Astrocyte of the spinal cord (primary cell): ENCODE measurements at places on chromosomes 2 and 18.

- no peak for DNase-seq
These were observed 35.0 kb downstream of the SLC3A1 start for GRCh38 chr2:44310287-44310686.

DNA sequence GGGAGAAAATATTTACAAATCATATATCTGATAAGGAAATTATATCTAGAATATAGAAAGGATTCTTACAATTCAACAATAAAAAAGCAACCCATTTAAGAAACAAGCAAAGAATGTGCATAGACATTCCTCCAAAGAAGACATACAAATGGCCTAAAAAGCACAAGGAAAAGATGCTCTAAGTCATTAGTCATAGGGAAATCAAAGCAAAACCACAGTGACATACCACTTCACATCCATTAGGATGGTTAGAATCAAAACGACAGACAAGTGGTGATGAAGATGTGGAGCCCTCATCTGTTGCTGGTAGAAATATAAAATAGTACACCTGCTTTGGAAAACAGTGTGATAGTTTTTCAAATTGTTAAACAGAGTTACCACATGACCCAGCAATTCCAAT lies 48.2 kb downstream of the MAPRE2 start:
- DNase-seq = no peak

GRCh38 chr18:62128157-62128556 lies 58.7 kb downstream of the PIGN start:
- DNase-seq = peak; percentile 58

GRCh38 chr2:197090742-197091367 lies 164.3 kb upstream of the PGAP1 start:
- DNase-seq = no peak

- DNase-seq = no peak
These were observed 25.2 kb downstream of the AAK1 start for GRCh38 chr2:69618362-69618761.

GRCh38 chr2:219060821-219061791 lies at the start of gene IHH:
Gene IHH, minus strand, starts transcription at chr2:219060921. Its CDS starts 454 bp downstream, at chr2:219060467.
- DNase-seq = no peak

DNA sequence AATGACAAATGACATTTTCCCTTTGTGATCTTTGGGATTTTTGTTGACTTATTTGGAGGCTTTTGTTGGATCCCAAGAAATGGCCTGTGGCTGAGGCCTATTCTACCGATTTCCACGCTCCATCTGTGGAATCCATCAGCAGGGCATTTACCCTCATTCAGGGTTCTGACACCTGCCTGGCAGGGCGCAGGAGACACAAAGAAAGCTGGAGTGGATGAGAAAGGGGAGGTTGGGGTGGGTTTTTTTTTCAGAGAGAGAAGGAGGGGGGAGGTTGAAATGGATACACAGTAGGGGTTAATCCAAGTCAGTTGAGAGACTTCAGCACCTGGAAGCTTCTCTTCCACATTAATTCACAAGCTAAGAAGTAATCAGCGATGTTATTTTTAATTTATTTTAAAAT lies 59.7 kb downstream of the PAX3 start:
- DNase-seq = no peak

- DNase-seq = no peak
These were observed 49.8 kb downstream of the ALK start for GRCh38 chr2:29871541-29871940.

- DNase-seq = no peak
These were observed 269.8 kb downstream of the GLI2 start for GRCh38 chr2:121005453-121005852.

DNA sequence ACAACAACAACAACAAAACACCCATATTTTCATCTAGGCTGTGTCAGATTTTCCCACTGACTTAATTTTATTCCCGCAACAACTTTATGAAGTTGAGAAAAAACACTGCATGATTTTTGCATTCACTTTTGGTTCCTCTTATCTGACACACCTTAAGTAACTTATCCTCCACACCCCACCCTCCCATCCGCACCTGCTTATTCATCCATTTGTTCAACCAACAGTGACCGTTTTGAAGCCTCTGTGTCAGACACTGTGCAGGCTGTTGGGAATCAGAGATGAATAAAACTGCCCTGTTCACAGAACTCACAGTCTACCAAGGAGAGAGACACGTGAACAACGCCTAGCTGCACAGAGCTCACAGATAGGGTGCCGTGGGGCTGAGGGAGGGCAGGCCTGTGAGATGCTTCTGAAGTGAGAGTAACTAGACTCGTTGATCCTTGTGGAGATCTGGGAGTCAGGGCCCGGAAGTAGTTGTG lies 7.4 kb downstream of the CNNM4 start:
- no peak for DNase-seq

- no peak for DNase-seq
These were observed 178.5 kb downstream of the PDE1A start for GRCh38 chr2:182248362-182248761.

- DNase-seq = no peak
These were observed 27.1 kb downstream of the PCARE start for GRCh38 chr2:29047083-29047845.

GRCh38 chr18:34649080-34649479 lies 61.0 kb upstream of the DTNA start:
- no peak for DNase-seq

- no peak for DNase-seq
These were observed 12.4 kb upstream of the UPP2 start for GRCh38 chr2:158089322-158089721.

GRCh38 chr18:62131301-62131909 lies 55.5 kb downstream of the PIGN start:
- peak; percentile 65 for DNase-seq

- no peak for DNase-seq
These were observed 76.0 kb downstream of the CD8B2 start for GRCh38 chr2:106563195-106563594.

DNA sequence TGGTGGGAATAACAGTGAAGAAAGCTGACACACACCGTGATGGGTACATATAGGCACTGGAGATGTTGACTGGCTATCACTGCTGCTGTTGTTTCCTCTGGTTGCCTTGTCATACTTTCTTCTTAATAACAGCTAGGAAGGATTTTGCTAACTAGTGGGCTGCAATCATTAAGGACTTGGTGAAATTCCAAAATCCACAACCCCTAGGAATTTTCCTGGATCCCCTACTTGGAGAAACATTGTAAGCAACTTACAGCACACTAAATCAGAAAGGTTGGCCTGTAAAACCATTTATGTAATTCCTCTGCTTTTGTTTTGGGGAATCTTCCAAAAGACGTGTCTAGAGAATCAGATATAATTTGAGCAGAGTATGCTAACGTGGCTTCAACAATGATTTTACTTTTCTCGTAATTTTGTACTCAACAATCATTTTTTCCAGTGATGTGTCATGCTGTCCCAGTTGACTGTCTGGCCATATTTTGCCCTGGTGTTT lies 8.0 kb upstream of the COL3A1 start:
- no peak for DNase-seq

GRCh38 chr2:230764346-230764745 lies 51.7 kb downstream of the CAB39 start:
- DNase-seq = no peak

- no peak for DNase-seq
These were observed 25.0 kb upstream of the DDX18 start for GRCh38 chr2:117789505-117789904.

- no peak for DNase-seq
These were observed 30.5 kb upstream of the ARMC9 start for GRCh38 chr2:231167745-231168459.

DNA sequence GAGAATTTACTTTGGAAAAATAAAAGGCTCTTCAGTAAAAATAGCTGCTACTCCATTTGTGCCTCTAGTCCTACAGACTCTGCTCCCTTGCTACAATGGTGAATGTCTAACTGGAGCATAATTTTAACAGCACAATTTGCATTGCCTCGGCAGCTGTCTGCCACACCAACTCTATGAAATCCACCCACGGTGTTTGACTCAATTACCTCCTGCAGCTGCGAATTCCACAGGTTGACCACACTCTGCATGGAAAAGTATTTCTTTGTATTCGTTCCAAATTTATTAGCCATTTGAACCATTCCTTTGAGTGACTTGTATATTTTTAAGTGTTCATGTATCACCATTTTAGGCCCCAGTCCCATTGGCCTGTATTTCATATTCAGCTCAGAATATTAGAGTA lies 182.1 kb upstream of the CCDC68 start:
- peak; percentile 89 for DNase-seq

DNA sequence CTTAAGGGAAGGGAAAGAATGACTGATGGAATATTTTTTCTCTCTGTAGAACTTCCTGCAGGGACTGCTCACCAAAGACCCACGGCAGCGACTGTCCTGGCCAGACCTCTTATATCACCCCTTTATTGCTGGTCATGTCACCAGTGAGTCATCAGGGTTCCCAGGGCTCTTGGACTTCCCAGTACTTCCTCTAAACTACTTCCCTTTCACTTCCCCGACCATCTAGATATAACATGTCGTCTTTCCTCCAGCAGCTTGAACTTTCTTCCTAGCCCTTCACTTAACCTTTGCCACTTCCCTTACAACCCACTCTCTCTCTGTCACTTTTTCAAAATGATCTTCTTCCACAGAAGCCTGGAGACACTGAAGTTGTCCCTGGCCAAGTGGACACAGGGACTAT lies 7.2 kb downstream of the STK36 start:
- DNase-seq = no peak

DNA sequence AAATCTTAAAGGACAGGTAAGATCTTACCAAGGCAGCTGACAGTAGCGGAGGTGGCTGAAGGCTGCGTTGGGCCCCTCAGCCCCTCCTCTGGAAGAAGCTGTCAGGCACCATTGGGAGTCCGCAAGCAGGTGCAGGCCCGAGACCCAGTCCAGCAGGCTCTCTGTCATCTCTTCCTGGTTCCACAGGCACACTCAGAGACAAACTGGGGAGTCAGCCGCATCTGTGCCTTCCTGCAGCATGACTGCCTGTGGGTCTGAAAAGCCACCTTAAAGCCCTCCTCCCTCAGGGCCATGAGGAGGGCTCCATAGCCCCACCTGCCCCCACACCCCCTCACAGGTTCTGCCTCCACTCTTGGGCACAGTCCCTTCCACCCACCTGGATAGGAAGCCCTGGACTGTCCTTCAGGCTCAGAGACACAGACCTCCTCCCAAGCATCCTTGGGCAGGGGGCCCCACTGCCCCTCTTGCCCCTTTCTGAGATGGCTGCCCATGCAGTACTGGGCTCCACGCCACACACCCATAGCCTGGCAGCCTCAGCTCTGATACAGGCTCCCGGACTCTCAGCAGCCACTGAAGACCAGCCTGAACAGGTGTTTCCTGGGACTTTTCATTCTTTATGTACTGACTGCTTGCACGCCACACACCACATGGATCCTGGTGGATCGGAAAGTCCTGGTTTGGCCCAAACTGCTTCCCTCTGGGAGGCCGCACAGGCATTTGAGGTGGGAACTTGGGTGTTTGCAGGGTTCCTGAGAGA lies 239.8 kb downstream of the SEPTIN10 start:
- no peak for DNase-seq

DNA sequence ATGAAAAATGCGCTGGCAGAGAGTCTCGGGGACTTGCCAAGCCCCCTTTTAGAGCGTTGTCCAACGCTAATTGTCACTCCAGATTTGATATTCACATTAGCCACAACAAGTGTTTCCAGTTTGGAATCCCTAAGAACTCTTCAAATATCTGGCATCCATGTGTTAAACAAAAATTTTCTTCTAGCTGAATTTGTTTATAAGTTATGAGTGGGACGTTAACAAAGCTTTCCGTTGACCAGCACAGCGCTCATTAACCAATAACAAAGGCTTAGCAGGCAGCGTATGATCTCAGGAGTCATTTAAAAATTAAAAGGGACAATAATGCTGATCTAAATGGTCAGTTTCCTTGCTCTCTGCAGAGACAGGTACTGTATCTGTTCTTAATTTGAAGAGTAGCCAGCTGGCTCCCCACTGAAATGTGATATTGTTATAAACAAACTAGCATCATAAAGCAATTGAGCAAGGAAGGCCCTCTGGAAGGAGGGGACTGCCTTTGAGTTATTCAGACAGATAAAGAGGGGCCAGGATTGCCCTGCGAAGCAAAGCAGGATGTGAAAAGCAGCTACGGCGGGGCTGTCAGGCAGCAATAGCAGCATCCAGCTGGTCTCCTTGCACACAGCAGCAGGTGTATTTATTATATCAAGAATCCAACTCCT lies 337.2 kb upstream of the SALL3 start:
- no peak for DNase-seq

- DNase-seq = peak; percentile 89
These were observed 680.9 kb downstream of the IRS1 start for GRCh38 chr2:226118471-226119429.

GRCh38 chr18:36451454-36452251 lies 154.1 kb downstream of the FHOD3 start:
- no peak for DNase-seq

DNA sequence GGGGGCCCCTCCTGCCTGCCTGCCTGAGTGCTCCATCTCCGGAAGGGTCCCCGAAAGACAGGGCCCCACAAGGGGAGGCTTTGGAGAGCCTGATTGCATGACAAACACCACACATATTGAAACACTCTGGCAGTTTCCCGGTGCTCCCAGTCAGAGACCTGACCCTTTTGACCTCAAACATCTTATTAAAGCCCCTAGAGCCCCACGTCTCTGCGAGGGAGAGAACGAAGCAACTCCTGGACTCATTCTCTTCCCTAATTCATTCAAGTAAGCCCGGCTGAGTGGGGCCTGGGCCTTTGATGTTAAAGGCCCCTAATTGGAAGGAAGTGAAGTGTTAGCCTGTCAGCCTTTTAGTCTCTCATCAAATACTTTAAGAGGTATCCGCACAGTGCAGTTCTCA lies 335.6 kb downstream of the CYRIA start:
- DNase-seq = no peak

GRCh38 chr2:222730366-222730999 lies 59.0 kb downstream of the MOGAT1 start:
- no peak for DNase-seq

DNA sequence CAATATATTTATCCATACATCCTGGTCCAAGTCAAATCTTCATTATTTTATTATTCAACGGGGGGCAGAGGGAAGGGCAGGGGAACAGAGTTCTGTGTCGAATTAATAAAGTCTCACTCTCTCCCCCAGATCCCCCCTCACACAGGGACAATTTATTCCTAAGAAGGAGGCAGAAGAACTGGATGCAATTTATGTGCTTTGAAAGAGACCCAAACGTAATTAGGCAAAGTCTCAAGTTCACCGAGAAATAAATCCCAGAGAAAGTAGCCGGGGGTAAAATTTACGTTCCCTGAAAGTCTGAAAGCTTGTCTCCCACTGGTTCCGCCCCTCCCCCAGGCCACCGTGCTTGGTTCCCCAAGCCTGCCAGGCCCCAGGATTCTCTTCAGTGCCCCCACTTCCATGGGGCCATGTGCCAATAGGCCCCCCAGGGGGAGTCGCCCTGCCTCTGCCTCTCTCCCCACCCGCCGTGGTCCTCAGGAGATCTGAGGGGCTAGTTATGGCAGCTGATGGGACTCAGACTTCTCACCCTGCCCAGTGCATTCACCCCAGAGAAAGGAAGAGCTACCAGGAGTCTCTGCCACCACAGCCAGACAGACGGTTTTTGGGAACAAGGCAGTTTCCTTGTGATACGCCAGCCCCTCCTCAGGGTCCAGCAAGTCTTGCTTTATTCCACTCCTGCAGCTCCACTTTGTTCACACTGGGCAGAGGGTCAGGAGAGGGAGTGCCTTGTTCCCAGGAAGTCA lies 215.5 kb downstream of the CYP26B1 start:
- DNase-seq = no peak
